Activated naive CD4-positive, alpha-beta T cell (primary cell): ENCODE measurements at places on chromosomes 11 and 22.

GRCh38 chr11:66341502-66342126 lies 3.3 kb downstream of the BRMS1 start:
- DNase-seq: no peak

DNA sequence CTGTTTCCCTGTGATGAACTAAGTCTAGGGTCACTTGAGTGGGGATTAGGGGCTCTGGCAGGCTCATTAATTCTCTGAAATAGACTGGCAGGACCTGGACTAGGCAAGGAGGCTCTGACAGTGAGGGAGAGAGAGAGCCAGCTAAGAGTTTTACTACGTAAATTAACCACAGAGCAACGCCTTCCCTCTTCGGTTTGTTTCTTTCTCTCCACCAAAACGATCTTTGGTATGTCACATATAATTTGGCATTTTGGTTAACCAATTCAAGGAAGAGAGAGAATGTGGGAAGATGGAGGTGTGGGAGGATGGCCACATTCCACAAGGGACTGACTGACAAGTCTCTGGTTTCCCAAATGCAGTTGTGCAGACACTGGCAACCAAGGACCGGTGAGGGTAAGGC lies 27.9 kb downstream of the ATG16L2 start:
- DNase-seq: no peak

- DNase-seq: no peak
Observed at GRCh38 chr11:84681456-84681855, 945.7 kb downstream of the DLG2 start.

GRCh38 chr11:113277907-113278306 lies 36.5 kb upstream of the TTC12 start:
- DNase-seq: no peak

- DNase-seq: no peak
Observed at GRCh38 chr11:68116974-68117373, 4.2 kb downstream of the CHKA start.

DNA sequence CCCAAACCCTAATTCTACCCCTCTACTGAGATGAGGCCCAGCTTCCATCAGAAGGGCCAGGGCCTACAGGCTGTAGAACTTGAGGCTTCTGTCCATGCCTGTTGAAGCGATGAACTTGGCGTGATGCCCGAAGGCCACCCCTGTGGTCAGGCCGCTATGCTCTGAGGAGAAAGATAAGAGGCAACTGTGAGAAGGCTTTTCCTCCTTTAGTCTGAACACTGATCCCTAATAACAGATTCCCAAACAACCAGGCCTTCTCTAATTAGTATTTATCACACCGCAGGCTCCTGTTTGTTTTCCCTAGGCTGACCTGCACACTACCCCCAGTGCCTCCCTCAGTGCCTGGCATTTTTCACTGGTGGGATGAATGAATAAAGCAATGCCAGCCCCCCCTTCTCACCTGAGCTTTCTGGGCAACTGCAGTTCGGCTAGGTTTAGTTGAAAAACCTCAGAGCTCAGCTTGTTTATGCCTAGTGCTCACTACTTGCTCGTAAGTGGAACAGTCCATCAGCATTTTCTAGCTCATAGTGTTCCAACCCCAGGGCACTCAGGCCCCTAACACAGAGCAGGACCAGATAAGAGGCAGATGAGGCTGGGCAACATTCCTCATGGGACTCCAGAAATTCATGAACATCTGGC lies 15.2 kb downstream of the PRPF19 start:
- DNase-seq: no peak

DNA sequence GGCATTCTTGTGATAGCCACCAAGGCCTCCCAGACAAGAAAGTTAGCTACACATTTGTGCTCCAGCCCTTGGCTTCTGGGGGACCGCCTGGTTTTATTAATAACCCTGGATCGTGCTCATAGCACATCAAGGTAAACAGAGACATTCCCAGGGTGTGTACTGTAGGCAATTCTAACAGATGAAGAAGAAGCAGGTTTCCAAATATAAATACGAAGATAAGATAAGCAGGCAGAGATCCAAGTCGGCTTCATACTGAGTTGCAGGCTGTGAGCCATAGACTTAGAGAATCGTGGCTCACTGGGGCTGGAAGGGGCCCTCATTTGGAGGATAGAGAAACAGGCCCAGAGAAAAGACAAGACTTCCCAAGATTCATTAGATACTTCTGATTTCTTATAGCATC lies 131.4 kb downstream of the TENM4 start:
- no peak for DNase-seq

DNA sequence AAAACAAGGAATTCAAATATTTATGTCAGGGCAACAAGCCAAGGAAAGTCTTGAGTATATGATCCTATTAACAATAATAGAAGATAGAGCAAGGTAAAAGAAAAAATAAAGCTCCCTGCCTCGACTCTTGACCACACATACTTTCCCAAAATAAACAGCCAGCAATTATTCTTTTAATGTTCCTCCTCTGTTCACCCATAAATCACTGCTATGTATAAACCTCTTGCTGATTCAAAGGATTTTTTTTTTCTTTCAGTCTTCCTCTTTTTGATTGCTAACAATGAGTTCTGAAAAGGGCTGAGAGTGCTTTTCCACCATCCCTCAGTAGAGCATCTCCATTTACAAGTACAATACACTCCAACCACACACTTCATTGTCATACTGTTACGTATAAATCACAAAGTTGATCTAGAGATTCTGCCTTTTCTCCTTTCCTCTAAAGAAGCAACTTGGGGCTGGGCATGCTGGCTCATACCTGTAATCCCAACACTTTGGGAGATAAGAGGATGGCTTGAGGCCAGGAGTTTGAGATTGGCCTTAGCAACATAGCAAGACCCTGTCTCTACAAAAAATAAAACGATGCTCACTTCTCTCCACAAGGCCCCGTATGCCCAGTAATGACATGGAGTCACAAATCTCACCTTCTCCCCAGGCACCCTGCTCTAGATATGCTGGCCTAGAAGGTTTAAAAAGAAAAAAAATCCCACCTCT lies 24.0 kb downstream of the RAB30 start:
- DNase-seq: no peak

DNA sequence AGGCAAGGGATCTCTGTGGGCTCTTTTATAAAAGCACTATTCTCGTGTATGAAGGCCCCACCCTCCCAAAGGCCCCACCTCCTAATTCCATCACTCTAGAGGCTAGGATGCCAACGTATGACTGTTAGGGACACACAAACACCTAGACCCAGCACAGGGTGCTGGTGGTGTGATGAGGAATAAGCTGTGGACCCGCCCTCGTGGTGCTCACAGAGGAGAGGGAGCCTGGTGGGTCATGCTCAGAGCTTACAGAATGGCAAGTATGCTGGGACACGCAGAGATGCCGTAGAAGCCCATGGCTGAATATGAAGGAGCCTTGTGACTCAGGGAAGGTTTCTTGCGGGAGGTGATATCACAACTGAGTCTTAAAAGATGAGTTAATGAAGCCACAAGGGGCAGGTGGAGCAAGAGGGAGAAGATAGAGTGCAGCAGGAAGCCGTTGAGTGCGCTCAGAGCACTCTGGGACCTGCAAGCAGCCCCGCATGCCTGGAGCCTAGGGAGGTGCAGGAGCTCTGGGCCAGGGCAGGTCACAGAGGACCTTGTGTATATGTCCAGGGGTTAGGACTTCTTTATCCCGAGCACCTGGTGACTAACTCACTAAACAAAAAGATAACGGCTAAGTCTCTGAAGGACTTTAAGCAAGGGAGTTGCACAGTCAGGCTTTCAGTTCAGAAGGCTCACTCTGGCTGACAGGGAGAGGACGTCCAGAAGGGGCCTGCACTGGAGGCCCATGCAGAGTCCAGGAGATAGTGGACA lies 160.9 kb downstream of the TRIM29 start:
- no peak for DNase-seq

DNA sequence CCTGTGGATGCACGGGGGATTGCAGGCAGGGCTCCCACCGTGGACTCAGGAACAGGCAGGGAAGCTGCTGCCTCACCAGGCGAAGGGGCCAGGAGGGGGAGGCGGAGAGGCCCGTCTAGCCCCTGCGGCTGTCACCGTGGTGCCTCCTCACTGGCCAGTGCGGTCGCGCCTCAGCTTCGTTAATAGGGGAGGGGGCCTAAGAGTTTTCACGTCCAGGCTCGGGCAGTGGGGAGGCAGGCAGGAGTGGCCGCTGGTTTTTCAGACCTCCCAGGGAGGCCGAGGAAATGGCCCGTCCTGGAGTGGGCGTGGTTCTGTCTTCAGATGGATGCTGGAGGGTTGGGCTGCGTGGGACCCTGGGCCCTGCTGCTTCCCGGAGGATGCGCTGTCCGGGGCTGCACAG lies 91.1 kb upstream of the B3GAT1 start:
- no peak for DNase-seq

GRCh38 chr22:27283714-27284113 lies 517.8 kb downstream of the MN1 start:
- no peak for DNase-seq

DNA sequence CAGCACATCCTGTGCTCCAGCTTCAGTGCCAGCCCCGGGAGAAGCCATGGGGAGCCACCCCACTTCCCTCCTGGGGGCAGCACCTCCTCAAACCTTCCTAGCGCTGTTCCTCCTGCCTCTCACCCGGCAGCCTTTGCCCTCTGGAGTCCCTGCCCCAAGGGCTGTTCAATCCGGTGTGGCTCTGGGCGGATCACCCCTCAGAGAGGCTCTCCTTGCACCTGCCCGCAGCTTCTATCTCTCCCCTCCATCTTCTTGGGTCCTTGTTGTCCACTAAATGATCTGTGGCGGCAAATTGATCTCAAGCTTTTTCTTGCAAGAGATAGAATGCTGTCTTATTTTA lies 18.1 kb upstream of the CDKN1C start:
- DNase-seq: no peak

DNA sequence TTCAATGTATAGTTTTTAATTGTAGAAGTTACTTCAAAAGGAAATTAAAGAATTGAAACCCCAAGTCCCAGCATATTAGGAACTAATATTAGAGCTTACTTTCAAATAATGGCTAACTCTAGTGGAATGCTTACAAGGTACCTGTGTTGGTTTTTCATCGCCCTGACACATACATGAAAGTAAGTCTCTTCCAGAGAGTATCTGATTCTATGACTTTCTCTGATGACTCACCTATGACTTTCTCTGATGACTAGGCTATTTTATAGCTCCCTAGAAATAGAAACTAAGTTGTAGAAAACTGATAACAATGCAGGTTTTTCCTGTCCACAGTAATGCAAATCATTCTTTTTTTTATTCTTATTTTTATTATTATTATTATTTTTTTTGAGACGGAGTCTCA lies 33.6 kb upstream of the MMP7 start:
- DNase-seq: no peak

- DNase-seq: no peak
Observed at GRCh38 chr11:3056296-3057068, 741 bp downstream of the CARS1 start.

GRCh38 chr11:125946712-125947418 lies 1.0 kb downstream of the VSIG10L2 start:
- DNase-seq: no peak

DNA sequence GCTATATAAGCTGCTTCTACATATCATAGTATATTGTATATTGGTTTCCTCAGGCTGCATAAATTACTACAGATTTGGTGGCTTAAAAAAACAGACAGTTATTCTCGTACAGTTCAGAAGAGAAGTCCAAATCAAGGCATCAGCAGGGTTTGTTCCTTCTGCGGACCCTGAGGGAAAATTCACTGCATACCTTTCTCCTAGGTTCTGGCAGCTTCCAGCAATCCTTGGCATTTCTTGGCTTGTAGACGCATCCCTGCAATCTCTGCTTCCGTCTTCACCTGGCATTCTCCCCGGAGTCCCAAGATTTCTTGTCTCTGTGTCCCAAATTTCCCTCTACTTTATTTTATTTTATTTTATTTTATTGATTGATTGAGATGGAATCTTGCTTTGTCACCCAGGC lies 142.8 kb downstream of the COMMD9 start:
- no peak for DNase-seq

GRCh38 chr11:87263264-87263838 lies 225.6 kb downstream of the TMEM135 start:
- no peak for DNase-seq

DNA sequence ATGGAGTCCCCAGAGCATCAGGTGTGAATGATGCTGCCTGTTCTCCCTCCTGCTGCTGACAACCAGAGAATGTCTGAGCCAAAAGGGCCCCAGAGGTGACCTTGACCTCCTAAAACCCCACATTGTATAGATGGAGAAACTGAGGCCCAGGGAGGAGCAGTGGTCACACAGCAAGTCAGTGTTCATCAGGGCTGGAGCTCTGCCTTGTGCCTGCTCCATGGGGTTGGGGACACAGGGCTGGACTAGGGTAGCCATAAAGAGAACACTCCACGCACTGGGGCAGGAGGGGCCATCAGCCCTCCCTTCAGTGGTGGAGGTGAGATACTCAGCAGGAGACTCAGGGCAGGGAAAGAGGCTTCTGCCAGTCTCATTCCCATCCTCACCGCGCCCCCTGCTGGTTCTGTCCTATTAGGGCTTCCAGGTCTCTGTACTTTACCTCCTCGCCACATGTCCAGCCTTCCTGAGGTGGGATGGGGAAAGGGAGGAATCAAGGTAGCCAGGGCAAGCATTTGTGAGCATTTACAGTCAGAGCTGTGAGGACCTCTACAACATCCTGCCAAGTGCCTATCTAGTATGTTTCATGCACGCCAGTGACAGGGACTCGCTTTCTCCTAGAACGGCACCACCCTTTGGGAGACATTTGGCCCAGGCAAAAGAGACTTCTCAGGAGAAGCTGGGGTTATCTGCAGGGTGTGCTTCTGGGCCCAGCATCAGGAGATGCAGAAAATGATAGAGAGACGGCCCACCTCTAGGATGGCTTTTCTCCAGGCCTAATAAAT lies 43.2 kb downstream of the NEU3 start:
- DNase-seq: peak; percentile 4

- DNase-seq: no peak
Observed at GRCh38 chr22:32800158-32800882, 1.2 kb upstream of the TIMP3 start.

DNA sequence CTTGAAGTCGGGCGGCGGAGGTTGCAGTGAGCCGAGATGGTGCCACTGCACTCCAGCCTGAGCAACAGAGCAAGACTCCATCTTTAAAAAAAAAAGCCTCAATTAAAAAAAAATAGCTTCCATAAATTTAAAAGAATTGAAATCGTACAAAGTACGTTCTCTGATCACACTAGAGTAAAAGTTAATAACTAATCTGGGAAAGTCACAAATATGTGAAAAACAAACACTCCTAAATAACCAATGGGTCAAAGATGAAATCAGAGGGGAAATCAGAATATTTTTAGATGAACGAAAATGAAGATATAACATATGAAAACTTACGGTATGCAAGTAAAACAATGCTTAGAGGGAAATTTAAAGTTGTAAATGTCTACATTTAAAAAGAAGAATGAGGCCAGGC lies 19.8 kb downstream of the NEFH start:
- DNase-seq: no peak
